ENCODE measurements at places on chromosomes 3 and 15.

DNA sequence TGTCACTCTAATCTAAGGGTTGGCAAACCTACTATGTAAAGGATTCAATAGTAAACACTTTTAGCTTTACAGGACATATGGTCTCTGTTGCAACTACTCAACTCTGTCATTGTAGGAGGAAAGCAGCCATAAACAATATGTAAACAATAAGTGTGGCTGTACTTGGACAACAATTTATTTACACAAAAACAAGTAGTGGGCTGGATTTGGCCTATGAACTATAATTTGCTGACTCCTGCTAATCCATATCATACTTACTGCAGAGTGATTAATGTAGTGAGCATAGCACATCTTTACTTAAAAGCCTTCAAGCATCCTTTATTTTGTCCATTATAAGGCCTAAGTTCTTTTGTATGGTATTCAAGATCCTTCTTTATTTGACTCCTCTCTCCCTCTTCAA lies 441.9 kb downstream of the ZIC1 start:
- no peak for DNase-seq

DNA sequence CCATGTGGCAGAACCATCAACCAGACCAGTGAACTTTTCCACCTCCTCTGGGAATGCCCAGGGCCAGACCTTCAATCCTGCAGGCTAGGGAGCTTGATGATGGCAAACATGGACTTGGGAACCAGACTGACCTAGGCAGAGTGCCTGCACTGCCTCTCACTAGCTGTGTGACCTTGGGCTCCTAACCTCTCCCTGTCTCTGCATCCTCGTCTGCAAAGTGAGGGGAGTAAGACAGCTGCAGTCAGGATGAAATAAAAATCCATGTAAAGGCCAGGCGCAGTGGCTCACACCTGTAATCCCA lies 17.5 kb upstream of the LOXL1 start:
- DNase-seq = no peak

DNA sequence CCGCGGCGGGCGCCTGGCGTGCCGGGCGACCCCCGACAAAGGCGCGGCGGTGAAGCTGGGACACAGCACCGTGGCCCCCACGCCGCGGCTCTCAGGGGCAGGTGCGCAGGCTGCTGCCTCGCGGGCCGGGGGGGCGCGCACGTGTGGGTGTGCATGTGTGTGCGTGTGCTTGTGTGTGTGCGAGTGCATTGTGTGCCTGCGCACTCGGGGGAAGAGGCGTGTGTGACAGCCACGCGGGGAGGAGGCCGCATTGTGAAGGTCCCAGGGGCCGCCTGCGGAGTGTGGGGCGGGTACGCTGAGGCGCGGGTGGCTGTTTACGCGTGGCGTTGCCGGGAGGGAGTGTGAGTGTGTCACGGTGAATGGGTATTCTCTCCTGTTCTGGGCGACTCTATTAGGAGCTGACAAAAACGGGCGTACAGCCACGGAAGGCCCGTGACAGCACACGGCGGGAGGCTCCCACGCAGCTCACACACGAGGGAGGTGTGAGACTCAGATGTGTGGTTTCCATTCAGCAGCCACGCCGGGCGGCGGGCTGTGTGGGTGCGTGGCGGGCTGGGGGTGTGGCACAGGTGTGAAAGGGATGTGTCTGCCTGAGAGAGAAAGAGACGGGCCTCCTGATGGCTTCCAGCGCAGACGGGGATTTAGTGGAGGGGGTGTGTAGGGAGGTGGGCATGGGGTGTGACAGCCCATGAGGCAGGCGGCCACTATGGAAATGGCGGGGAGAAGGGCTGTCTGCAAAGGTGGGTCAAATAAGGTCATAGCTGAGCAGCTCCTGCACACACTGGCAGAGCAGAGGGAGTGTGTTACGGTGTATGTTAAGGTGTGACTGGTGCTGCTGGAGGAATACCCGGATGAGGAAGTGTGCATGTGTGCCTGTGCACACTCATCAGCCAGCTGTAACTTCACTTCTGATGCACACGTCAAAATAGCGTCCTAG lies 750 bp downstream of the PODXL2 start:
- peak; percentile 49 for DNase-seq

GRCh38 chr15:61444585-61444984 lies 215.5 kb upstream of the RORA start:
- no peak for DNase-seq

GRCh38 chr3:118057086-118057485 lies 977.6 kb downstream of the IGSF11 start:
- no peak for DNase-seq

DNA sequence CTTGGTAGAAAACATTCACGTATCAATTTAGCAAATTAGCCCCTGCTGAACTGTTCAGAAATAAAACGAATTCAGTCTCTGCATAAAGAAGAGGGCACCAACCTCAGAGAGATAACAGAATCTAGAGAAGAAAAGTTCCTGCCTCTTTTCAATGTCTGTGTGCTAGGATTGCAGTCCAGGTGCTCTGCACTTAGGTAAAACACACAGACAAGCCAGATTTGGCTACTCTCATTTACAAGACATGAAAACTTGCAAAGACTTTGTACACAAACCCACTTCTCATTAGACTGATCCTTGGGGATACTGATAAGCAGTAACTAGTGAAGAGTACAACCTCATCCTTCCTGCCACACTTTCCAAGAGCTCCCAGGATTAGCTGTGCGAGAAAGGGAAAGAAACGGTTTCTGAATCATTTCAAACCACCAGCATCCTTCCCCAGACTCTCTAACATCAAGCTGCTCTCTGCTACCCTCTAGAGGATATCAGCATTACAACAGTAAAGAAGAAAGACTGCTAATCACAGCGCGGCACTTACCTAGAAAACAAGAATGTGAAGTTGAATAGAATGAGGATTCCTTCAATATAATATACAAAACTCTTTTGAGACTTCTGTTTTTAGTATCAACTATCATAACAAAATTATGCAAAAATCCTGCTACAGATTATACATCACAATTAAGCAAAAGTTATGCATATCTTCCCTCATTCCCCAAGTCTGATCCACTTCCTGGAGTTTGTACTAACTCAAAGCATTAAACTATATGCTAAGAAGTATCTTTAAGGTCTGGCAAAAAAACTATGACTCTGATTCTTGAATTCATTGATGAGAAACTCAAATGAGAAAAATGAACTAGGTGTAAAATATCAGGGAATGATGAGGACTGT lies 306.4 kb downstream of the MAGI1 start:
- peak; percentile 30 for DNase-seq

- no peak for DNase-seq
Observed at GRCh38 chr3:50490424-50490823, 13.0 kb downstream of the CACNA2D2 start.

- DNase-seq = no peak
Observed at GRCh38 chr3:123084738-123085237, 18.0 kb downstream of the PDIA5 start.

- DNase-seq = no peak
Observed at GRCh38 chr3:48855681-48856447, 8.2 kb upstream of the PRKAR2A start.

DNA sequence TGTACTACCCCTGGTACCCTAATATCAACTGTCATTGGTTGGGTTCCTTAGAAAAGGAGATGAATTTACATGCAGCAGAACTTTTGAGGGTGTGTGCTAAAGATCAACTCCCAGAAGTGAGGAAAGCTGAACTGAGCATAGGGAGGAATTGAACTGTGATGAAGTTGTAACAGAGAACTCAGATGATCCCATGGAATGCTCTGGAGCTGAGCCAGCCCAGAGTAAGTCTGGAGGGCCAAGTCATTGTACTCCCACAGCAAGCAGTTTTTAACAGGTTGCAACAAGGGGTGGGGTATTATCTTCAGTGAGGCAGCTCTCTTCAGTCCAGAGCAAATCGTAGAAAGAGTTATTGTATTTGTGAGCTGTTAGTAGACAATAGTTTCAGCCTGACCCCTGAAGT lies 572.3 kb downstream of the PYDC2 start:
- DNase-seq = no peak

- no peak for DNase-seq
Observed at GRCh38 chr15:51494411-51495314, 127.9 kb downstream of the DMXL2 start.

DNA sequence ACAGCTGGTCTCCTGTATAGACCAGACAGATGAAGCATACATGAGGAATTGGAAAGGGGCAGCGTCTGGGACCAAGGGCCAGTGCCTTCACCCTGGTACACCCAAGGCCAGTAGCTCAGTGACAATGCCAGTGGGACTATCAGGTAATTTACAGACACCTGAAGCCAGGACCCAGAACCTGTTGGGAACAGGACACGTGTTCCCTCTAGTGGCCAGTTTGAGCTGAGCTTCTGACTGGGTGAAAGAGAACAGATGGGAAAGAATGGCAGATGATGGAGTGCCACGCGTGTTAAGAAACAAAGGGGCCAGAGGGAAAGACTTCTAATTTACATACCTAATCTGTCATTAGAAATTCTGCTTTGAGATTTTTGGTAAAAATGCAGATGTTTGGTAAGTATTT lies 5.1 kb upstream of the SLC25A38 start:
- peak; percentile 75 for DNase-seq

DNA sequence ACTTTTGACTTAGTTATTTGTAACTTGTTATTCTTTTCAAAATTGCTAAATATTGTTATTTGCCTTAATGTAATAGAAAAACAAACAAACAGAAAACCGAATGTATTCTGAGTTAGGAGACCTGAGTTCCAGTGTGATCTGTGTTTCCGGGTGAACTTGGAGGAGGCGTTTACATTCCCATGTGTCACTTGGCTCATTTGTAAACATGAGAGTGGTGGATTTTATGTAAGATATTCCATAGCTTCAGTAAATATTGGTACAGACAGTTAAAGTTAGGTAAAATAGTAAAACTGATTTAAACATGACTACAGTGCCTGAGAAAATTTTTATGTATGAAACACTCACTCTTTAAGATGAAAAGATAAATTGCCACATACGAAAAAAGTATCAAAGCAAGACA lies 287.3 kb upstream of the POU1F1 start:
- no peak for DNase-seq

GRCh38 chr3:160804762-160805161 lies 48.7 kb downstream of the PPM1L start:
- DNase-seq = no peak

DNA sequence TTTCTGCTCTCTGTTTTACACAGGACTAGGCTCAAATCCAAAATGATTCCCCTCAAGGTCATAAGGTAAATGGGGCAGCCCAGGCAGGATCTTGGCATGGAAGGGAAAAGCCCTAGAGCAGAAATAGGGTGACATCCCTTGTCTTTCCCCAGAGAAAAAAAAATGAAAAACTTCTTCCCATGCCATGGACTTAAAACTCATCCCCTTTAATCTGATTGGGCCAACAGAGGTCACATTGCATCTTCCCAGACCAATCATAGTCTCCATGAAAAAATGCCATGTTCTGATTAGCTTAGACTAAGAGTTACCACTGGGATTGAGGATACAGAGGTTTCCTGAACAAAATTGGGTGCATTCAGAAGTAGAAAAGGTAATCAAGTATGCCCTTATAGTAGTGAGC lies 241.3 kb upstream of the LRTM1 start:
- no peak for DNase-seq

DNA sequence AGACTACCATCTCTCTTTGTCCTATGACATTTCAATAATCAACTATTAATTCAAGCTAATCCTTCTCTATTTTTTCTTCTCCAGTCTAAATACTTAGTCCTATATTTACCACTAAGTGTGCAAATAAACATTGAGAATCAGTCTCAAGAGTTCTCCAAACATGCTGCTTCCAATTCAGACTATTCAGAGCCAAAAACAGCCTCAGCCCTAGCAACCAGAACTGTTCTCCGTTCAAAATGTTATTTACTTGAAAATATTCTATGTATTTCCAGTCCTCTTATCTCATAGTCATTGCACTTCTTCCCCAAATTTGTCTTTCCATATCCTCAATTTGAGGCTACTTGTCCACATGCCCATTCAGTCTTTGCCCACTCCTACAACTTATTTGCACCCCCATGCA lies 805.5 kb downstream of the IGSF11 start:
- DNase-seq = no peak

- DNase-seq = no peak
Observed at GRCh38 chr3:95197661-95198060, 1134.8 kb downstream of the NSUN3 start.

Measured in CD4-positive, alpha-beta T cell treated with Interleukin-12 subunit alpha and Interleukin-12 subunit beta, for 1 hour (primary cell).